ENCODE measurements at places on chromosomes 5 and 9. TPM values are rescaled to one million over a fixed set of nuclear protein-coding genes. Genes with fewer than 3 reads are reported as not detected.

Gene ZDHHC21
- 15.9 TPM for total RNA-seq

Gene CD72
- total RNA-seq = 2.8 TPM

Gene C9
- total RNA-seq = 0.54 TPM

Gene KIF2A
- 64.2 TPM for total RNA-seq

Gene GCNT4
- total RNA-seq = 3.6 TPM

Gene CHSY3
- 13.7 TPM for total RNA-seq

Gene OSMR
- total RNA-seq = 145 TPM

Gene NEURL1B
- total RNA-seq = 6.1 TPM

Gene EDIL3
- 442 TPM for total RNA-seq

Gene RETREG1
- 34.9 TPM for total RNA-seq

Gene STPG3
- total RNA-seq = not detected

Gene KIF12
- not detected for total RNA-seq

Gene PPWD1
- 58.9 TPM for total RNA-seq

Gene ZFAND5
- 176 TPM for total RNA-seq

Gene NEUROG1
- not detected for total RNA-seq

Gene SKIC3
- total RNA-seq = 159 TPM

Gene ADAMTS13
- total RNA-seq = 1.3 TPM

Gene MRPL41
- 25.3 TPM for total RNA-seq

Gene RXRA
- total RNA-seq = 32.9 TPM

Gene LARP1
- total RNA-seq = 120 TPM

Gene PKD2L2
- total RNA-seq = not detected

Gene HAVCR2
- 0.43 TPM for total RNA-seq

Gene AK1
- 156 TPM for total RNA-seq

Gene PCDHGC5
- 8.1 TPM for total RNA-seq

Gene LHX6
- not detected for total RNA-seq

Gene SLC25A46
- total RNA-seq = 110 TPM

Gene HAVCR1
- total RNA-seq = not detected

Gene EXD3
- 7.6 TPM for total RNA-seq

Gene GDNF
- total RNA-seq = 0.43 TPM

Gene RASGEF1C
- total RNA-seq = not detected

Gene LMX1B
- total RNA-seq = 2.9 TPM

Gene FREM1
- 0.22 TPM for total RNA-seq

Gene PCDHGC4
- total RNA-seq = 5.6 TPM

Gene MOB3B
- total RNA-seq = 0.22 TPM

Gene SH3TC2
- total RNA-seq = 1.5 TPM

Gene SPATA31D4
- not detected for total RNA-seq

Gene NKD2
- total RNA-seq = not detected
